MCF 10A (cell line): ENCODE measurements at places on chromosomes 7 and 10. TPM values are rescaled to one million over a fixed set of nuclear protein-coding genes. Genes with fewer than 3 reads are reported as not detected.

DNA sequence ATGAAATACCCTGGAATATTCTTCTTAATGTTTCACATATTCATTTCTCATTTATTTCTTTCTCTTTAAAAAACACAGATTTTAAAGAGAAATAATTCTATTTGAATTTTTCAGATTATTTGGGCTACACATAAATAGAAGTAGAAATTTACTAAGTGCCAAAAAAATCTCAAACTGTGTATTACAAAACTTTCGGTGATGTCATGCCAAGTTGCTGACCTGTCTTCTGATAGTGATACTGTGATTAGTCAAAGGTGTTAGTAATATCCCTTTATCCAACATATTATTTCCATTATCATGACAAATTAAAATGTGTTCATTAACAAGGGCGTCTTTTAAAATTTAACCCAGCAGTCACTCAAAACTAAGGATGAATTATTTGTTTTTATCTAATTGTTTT is 60.1 kb downstream of the COL28A1 start:
- no peaks in the 10 kb centered on the region for H3K36me3 ChIP-seq
- no peaks in the 10 kb centered on the region for H3K27me3 ChIP-seq
- no peak for DNase-seq
- H3K4me1 ChIP-seq = no peaks in the 10 kb centered on the region

Gene PRSS37
- total RNA-seq = not detected in 2 replicates

GRCh38 chr7:136030867-136031318 is 53.7 kb upstream of the MTPN start:
- no peak overlapping the region for H3K4me3 ChIP-seq
- no peaks in the 10 kb centered on the region for H3K36me3 ChIP-seq
- H3K27ac ChIP-seq = no peak overlapping the region
- peaks cover 26% of the 10 kb centered on the region for H3K27me3 ChIP-seq

Gene UCN3
- total RNA-seq = not detected in 2 replicates

Gene SPDYE2B
- not detected in 2 replicates for total RNA-seq

DNA sequence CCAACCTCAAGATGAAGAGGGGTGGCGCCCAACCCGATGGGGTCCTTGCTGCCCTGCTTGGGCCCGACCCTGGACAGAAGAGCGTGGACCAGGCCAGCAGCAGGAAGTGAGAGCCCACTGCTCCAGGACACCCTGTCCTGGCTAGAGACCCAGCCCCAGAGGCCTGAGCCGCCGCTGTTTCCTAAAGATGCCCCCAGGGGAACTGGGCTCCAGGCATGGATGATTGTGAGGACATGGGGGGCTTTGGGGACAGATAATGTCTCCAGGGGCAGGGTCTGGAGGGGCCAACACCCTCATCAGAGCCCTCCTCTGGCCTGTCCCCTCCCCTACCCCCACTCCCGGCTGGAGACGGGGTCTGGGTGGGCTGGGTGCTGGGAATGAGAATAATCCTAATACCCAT is 71.7 kb downstream of the MYL10 start:
- DNase-seq = no peak
- H3K27ac ChIP-seq = no peak overlapping the region
- peaks cover 69% of the 10 kb centered on the region for H3K27me3 ChIP-seq
- H3K36me3 ChIP-seq = no peaks in the 10 kb centered on the region
- no peak overlapping the region for H3K4me3 ChIP-seq

DNA sequence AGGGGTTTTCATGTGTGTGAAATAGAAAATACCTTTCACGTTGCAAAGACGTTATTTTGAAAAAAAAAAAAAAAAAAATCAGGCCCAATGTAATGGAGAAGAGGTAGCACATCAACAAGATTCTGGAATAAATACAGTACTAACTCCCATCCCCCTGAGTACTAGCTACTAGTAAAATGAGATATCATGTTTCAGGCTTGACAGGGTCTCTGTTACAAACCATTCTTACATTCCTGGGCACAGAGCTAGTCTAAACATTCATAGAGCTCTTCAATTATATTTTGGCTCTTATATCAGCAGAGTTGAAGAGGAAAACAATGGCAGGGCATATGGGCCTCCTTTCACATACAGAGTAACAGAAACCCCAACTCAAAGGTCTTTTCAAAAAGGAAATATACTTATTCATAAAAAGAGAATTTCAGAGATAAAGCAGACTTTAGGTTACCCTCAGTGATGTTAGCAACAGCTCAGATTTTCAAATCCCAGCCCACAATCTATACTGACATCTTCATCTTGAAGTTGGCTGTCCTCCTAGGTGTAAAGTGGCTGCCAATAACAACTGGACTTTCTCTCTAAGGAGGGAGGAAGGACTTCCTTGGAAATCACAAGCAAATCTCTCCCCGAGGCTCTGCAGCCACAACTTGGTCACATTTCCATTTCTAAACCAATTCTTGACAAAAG is 18.6 kb downstream of the C7orf33 start:
- peaks cover 73% of the 10 kb centered on the region for H3K27me3 ChIP-seq
- H3K27ac ChIP-seq = no peak overlapping the region
- DNase-seq = no peak
- H3K4me1 ChIP-seq = no peaks in the 10 kb centered on the region
- no peak overlapping the region for H3K4me3 ChIP-seq
- no peaks in the 10 kb centered on the region for H3K36me3 ChIP-seq

Gene CYP3A7
- total RNA-seq = not detected in 2 replicates

DNA sequence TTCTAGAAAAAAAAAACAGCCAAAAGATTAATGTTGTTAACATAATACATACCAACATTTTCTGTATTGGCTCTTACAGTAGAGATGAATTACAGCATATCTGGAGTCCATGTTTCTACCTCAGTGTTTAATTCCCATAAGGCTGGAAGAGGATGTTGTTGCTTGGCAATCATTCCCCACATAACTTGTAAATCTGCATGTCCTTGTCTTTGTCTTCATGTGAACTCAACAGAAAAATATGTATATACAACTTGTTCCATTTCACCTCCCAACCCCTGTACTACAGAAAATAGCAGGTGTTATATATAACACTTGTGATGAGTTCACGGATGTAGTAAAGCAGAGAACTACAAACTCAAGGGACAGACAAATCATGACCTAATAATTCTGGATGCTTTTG is 160.9 kb upstream of the SEMA3C start:
- H3K4me1 ChIP-seq = peaks cover 9% of the 10 kb centered on the region
- no peak overlapping the region for H3K27ac ChIP-seq
- no peaks in the 10 kb centered on the region for H3K27me3 ChIP-seq
- H3K36me3 ChIP-seq = no peaks in the 10 kb centered on the region

DNA sequence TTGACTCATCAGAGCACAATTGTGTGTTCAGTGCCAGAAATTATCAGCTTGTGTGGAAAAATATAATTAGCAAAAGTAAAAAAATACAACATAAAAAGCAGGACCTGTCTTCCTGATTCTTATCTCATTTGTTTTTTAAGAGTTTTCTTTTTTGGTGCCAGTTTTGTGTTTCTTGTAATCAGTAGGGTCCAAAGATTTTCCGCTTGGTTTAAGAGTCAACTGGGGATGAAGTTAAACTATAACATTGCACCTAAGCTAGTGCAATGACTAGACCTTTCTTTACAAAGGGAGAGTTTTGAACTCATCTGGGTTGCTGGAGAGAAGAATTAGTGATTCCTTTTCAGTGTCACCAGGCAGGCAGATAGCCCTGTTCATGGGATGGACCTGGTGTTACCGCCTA is 113.4 kb downstream of the PLPP4 start:
- no peaks in the 10 kb centered on the region for H3K36me3 ChIP-seq
- H3K4me1 ChIP-seq = no peaks in the 10 kb centered on the region
- H3K27ac ChIP-seq = no peak overlapping the region
- no peak for DNase-seq
